ENCODE measurements at places on chromosomes 5 and 9.

- no peak for DNase-seq
These were observed 53.5 kb downstream of the NIPSNAP3B start for GRCh38 chr9:104817437-104817836.

- DNase-seq, result no peak
These were observed 150.6 kb upstream of the ACOT12 start for GRCh38 chr5:81544351-81545018.

GRCh38 chr5:178058321-178059012 is 54.9 kb upstream of the N4BP3 start:
- DNase-seq, result no peak

- DNase-seq, result peak; percentile 61
These were observed 1100.4 kb upstream of the EDIL3 start for GRCh38 chr5:85484982-85485574.

GRCh38 chr5:78549043-78549442 is 99.5 kb downstream of the LHFPL2 start:
- DNase-seq, result peak; percentile 75

GRCh38 chr5:132392978-132393825 is 23.7 kb downstream of the SLC22A5 start:
- no peak for DNase-seq

DNA sequence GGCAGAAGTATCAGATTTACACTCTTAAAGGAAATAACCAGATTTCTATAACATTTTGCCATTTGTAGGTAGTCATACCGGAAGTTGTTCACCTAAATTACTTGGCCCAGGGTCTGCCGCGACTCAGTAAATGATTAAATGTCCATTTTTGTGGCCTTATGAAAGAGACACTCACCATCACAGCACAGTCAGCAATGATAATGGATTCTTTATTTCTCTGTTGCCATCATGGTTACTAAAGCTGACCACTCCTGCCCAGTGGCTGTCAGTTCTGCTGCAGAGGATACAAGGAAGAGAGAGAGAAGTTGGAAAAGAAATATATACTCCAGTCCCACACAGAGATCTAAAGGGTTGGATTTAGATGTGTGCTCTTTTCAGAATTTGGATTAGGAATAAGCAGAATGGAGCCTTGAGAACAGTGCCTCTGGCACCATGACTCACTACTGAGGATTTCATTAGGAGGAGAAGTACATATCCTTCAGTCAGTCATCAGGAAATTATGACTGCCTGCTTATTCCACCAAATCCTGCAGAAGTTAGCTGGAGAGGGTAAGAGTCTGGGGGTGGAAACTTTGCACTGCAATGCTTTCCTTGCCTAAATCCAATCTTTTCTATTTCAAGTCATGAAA is 72.8 kb upstream of the EFNA5 start:
- DNase-seq, result no peak

GRCh38 chr5:24703934-24704333 is 59.2 kb upstream of the CDH10 start:
- DNase-seq, result no peak

- DNase-seq, result no peak
These were observed 20.9 kb downstream of the RPS23 start for GRCh38 chr5:82257247-82257646.

DNA sequence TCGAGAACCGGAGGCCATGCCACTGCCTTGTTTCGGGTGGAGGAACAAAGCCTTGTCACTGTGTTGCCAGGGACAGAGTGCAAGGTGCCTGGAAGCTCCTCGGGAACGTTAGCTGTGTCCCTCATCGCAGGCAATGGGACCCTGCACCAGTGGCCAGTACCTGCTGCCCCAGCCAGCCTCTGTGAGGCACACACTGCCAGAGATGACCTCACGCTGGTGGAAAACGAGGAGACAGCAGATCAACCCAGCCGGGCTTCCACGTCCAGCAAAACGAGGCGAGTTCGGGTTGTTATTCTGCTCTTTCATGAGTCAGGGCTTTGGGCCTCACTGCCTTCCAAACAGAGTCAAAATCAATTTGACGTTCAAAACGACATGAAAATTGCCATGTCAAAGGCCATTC is 104.1 kb downstream of the ADAMTS2 start:
- no peak for DNase-seq

GRCh38 chr5:114317751-114318150 is 44.1 kb upstream of the KCNN2 start:
- no peak for DNase-seq

- DNase-seq, result no peak
These were observed 74.7 kb upstream of the ELL2 start for GRCh38 chr5:96036301-96036700.

GRCh38 chr5:154677921-154678320 is 77.3 kb upstream of the LARP1 start:
- peak; percentile 38 for DNase-seq

GRCh38 chr5:33929925-33930690 is 6.1 kb upstream of the RXFP3 start:
- no peak for DNase-seq

GRCh38 chr5:141322261-141322660 is 1.7 kb upstream of the TAF7 start:
- no peak for DNase-seq

DNA sequence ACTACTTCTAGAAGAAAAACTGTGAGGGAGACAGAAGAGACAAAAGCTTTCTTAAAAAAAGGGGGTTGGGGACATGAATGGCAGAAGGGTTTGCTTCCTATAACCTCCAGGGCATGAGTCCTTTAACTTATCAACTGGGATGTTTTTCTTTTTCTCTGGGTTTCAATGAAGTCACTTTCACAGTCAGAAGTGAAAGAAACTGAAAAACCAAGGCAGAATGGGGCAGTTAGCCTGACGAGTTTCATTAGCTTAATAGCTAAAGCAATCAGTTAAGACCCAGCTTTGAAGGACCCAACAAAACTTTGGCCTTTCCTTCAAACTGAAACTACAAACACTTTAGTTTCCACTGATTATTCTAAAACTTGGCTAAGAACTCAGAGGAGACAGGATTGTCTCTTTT is 4.6 kb upstream of the OR13C8 start:
- DNase-seq, result no peak

DNA sequence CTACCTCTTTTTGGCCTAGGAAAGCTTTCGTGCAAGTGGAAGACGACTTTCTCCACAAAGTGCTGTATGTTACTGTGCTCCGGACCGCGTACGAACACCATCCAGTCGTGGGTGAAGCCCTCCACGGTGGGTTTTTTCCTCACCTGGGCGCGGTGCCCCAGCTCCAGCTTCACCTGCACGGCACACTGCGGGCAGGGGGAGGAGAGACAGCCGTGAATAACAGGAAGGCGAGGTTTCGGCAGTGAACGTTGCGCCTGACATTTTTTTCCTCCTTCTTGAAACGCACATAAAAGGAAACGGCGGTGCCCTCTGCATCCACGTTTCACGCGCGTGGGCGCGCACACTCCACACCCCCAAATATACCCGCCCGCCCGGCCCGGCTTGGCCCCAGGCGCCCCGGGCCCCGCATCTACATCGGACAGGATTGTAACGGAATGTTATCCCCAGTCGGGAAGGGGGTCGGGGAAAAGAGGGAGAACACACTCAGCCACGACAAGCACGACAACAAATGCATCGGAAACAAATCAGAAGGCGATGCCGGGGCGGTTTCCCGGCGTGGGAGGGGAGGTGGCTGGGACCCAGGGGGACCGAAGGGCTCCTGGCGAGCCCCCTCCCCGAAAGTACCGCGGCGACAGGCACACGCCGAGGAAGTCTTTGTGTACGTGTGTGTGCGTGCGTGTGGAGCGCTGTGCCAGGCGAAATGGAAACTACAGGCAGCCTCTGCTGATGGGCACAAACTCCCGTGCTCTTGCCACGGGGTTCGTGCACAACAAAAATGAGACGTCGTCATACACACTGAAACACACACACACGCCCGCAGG is 1.4 kb downstream of the MLLT3 start:
- DNase-seq, result peak; percentile 19

DNA sequence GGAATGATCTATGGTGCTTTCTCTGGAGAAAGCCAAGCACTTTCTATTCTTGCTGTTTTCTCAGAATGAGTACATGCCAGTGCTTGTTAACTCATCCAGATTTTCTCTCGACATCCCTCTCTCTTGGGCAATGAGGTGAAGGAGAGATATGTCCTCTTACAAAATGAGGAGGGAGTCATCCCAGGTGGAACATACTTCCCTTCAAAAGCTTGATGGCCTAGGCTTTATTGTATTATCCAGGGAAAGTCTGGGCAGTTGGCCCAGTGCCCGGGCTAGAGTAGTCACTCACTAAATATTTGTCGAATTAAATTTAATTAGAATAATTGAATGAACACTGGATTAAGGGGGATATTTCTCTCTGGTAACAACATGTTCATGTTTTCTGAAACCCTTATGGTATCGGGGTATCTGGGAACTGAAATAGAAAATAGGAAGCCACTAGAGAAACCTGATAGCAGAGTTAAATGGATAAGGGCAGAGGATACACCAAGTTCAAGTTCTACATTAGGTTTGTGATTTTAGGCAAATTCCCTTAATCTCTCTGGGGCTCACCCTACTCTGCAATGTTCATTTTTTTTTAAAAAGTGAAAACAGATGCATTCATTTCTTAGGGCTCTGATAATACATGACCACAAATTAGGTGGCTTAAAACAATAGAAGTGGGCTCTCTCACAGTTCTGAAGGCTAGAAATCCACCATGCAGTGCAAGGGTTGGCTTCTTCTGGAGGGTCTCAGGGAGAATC is 99.6 kb downstream of the LIFR start:
- DNase-seq, result no peak

GRCh38 chr5:120682851-120683250 is 218.8 kb downstream of the PRR16 start:
- DNase-seq, result no peak

DNA sequence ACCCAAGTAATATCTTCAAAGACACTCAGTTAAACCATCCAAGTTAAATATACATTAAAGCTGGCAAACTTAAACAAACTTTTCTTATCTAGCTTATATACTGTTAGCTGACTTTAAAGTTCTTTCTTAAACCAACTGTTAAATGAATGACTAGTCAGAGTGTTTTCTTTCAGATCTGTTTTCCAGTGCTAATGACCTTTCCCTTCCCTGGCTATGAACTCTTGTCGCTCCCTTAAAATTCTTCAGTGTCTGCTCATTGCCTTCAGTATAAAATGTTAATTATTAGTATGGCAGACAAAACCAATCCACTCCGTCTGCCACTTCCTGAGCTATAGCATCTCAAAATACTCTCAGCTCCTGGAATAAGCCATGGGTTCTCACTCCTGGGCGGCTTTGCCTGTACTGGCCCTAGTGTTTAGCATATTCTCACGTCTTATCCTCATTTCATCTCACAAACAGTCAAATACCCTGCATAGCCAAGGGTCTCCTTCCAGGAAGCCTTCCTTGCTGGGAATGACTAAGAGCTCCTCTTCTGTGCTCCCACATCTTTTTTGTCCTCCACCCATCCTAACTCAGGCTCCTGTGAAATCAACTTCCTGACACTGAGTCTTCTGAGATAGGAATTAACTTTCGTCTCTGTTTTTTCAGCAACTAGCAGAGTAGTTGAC is 87.7 kb downstream of the VCAN start:
- DNase-seq, result no peak

DNA sequence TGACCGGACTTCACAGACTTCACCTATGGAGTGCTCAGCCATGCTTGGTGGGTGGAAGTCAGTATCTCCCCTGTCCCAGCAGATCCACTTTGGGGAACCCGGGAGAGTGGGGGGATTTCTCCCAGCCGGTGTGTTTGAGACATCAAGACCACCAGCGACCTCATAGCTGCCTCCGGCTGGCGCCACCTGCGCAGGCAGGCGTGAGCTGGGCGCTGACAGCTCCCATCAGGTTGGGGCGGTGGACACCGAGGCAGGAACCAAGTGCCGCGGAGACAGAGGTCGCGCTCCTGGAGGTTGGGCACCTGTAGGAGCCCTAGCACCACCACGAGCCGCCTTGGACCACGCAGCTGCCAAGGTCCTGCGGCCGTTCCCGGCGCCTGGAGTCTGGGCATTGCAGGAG is 124.0 kb upstream of the LARP1 start:
- DNase-seq, result no peak

DNA sequence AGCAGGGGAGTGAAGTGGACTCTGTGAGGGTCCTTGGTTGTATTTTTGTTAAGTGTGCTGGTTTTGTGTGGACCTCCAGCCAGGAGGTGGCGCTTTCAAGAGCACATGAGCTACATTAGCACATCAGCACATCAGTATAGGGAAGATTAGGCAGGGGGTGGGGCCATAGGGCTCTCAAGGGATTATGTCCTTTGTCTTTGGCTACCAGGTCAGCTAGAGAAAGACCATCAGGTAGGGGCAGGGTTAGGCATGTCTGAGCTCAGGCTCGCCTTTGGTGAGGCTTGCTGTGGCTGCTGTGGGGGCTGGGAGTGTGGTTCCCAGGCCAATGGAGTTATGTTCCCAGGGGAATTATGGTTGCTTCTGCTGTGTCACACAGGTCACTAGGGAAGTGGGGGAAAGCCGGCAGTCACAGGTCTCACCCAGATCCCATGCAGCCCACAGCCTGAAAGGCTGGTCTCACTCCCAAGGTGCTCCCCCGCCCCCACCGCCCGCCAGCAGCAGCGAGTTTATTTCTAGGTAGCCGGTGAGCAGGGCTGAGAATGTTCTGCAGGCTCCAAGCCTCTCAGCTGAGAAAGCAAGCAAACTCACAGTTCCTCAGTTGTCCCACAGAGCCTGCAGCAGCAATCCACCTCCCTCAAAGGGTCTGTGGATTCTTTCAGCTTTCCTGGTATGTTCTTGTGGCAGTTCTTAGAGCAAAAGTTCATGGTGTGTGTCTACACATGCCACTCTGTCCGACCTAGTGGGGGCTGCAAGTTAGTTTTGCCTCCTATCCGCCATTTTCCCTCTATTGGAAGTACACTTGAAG is 13.7 kb downstream of the OR1J1 start:
- peak; percentile 74 for DNase-seq

GRCh38 chr5:8493176-8493575 is 624.2 kb downstream of the MTRR start:
- DNase-seq, result no peak

DNA sequence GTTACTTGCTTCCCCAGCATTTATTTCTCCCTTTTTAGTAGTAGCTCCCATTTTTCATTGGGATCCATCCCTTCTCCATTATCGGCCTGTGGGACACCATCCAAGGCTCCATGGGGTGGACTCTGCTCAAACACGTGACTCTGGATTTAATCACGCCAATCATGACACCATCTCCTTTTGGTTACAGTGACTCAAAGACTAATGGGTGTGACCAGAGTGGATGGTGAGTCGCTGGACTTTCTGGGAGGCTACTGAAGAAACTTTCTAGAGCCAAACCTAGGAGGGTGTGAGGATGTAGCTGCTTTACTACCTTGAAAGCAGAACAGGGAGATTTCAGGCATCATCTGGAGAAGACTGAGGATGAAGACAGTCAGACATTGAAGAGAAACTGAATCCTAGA is 93.1 kb downstream of the PJA2 start:
- DNase-seq, result no peak

Measured in OCI-M1 (cell line).